ENCODE measurements at places on chromosomes 13 and 19.

DNA sequence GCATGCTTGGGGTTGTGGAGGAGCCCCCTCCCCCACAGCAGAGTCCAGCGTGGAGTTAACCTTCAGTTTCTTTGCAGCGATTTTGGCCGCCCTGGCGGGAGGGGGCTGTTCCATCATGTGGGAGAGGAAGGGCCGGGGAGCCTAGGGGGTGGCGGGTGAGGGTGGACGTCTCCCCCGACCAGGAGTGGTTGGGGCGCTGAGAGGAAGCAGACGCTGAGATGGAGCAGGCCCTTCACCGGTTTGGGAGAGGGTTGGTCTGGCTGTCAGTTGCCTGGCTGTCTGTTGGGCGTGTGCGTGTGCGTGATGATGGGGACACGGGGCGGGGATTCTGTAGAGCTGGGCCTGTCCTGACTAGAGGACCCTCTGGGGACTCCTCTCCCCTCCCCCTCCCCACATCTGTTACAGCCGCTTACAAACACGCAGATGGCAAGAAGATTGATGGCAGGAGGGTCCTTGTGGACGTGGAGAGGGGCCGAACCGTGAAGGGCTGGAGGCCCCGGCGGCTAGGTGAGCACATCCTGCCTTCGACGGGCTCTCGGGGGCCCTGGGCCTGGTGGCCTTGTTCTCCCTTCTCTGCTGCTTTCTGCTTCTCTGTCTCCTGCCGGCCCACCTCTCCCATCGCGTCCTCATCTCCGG is 9.8 kb upstream of the LIN7B start:
- DNase-seq, result no peak

DNA sequence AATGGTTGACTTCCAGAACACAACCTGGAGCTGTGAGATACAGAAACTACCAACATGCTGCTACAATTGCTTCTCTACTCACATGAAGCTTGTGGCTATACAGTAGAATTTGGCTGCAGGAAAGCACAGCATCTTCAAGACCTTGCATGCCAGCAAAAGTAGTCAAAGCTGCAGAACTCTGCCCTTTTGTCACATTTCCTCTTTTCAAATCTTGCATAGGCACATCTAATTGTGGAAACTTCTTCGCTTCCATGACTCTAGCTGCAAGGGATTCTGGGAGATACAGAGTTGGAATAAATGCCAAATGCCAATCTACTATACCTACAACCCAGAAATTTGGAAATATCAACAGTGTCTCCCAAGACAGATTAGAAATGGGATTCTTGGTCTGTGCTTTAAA is 462.2 kb downstream of the FOXO1 start:
- no peak for DNase-seq

DNA sequence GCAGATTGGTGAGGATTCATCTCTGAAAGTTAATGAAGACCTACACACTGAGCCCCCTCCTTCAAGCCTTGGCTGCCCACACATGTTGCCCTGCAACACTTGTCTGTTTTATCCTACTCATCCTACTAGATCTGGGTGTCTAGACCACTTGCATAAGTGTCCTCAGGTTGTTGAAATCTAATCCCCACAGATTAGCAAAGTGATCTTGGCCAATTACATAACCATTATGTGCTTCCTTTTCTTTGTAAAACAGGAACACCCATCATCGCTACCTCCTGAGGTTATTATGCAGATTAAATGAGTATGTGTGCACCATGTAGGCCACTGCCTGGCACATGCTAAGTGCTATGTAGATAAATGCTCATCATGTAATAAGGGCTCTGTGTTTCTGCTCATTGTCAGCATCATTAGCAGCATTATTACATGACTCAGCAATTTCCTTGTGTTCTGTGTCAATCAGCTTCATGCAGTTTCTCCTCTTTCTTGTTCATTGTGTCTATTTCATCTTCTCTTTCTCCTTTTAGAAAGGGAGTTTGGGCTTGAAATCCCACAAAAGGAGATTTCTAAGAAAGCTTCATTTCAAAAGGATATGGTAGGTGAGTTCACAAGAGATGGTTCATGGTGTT is 15.1 kb downstream of the ZNF175 start:
- no peak for DNase-seq

GRCh38 chr19:33312065-33312464 is 9.7 kb upstream of the CEBPA start:
- DNase-seq, result no peak

GRCh38 chr13:111286162-111286561 is 34.3 kb upstream of the TEX29 start:
- DNase-seq, result no peak

GRCh38 chr13:46134961-46135522 is 30.2 kb upstream of the CPB2 start:
- DNase-seq, result no peak

DNA sequence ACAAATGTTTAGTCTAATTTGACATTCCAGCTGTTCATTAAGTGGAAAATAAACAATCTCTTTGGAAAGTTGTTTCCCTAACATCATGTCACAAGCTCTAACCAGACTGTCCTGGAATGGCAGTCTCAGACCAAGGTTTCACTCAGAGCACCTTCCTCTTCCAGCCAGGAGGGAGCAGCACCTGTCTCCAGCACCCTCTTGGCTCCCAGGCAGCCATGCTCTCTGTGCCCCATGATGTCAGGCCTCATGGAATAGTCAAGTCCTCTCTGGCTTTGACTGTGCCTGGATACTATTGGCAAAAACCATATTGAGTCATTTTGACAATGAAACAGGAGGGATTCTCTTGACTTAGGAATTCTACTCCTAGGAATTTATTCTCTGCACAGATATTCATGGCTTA is 171.4 kb downstream of the OXGR1 start:
- no peak for DNase-seq

Measured in ovary (tissue), 10 donors.